GM18507 (cell line): ENCODE measurements at places on chromosomes 7 and 10.

DNA sequence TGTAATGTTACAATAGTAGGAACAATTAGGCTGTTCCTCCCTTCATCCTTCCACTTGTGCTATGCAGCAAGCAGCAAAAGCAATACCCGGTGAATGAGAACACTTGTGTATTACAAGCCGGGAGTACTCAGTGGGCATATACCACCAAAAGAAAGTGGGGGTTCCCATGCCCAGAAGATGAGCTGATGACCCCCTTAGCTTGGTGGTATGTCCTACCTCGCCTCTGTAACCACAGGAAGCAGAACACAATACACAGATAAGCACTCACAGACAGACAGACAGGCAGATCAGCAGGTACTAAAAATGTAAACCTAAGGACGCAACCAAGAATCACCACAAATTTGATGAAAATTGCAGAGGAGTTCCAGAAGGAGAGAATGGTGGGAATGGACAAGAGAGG is 15.5 kb upstream of the KIF20B start:
- no peak for DNase-seq

GRCh38 chr7:97001656-97002554 is 3.4 kb upstream of the DLX6 start:
- no peak for DNase-seq

GRCh38 chr10:112390125-112390703 is 16.3 kb downstream of the ACSL5 start:
- no peak for DNase-seq

GRCh38 chr10:73773152-73773879 is 8.5 kb upstream of the CHCHD1 start:
- DNase-seq: no peak

DNA sequence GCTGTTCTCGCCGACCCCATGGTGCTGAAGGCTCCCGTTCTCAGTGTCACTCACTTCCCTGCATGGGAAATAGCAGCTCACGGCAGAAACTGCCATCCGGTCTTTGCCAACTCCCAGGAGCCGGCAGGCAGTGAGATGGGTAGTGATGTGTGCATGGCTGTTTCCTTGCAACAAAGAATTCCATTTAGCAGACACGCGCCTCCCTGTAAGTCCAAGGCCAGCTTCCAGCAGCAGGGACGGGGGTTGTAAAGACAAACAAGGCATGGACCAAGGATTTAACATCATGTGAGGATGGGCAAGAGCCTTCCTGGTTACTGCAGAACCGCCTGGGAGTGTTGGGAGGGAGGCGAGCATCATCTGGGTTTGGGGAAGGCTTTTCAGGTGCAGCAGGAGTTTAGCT is 273.1 kb downstream of the GLRX3 start:
- no peak for DNase-seq

- DNase-seq: no peak
Measured at GRCh38 chr10:77085344-77085743, 552.3 kb downstream of the KCNMA1 start.

GRCh38 chr7:145151676-145152075 is 315.8 kb upstream of the TPK1 start:
- DNase-seq: no peak

- DNase-seq: no peak
Measured at GRCh38 chr10:45513551-45513950, 139.5 kb downstream of the ALOX5 start.

DNA sequence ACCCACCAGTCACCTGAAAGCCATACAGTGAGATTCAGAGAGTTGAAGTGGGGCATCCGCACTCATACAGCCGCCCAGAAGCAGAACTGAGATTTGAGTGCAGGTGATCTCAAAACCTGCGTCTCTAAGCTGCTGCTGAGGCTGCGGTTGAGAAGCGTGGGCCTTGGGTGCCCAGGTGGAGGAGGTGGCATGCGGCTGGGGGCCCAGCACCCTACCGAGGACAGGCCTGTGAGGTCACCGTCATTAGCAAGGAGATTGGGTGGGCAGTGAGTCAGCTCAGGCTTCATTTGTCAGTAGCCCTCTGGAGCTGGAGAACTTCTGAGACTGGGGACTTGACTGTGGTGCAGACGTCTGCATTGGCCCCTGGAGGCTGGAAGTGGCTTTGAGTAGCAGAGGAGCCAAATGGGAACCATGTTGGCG is 29.8 kb downstream of the ZMIZ1 start:
- no peak for DNase-seq

GRCh38 chr10:95459446-95460045 is 101.6 kb downstream of the SORBS1 start:
- DNase-seq: no peak

GRCh38 chr10:99631496-99631895 is 11.3 kb upstream of the SLC25A28 start:
- DNase-seq: no peak

DNA sequence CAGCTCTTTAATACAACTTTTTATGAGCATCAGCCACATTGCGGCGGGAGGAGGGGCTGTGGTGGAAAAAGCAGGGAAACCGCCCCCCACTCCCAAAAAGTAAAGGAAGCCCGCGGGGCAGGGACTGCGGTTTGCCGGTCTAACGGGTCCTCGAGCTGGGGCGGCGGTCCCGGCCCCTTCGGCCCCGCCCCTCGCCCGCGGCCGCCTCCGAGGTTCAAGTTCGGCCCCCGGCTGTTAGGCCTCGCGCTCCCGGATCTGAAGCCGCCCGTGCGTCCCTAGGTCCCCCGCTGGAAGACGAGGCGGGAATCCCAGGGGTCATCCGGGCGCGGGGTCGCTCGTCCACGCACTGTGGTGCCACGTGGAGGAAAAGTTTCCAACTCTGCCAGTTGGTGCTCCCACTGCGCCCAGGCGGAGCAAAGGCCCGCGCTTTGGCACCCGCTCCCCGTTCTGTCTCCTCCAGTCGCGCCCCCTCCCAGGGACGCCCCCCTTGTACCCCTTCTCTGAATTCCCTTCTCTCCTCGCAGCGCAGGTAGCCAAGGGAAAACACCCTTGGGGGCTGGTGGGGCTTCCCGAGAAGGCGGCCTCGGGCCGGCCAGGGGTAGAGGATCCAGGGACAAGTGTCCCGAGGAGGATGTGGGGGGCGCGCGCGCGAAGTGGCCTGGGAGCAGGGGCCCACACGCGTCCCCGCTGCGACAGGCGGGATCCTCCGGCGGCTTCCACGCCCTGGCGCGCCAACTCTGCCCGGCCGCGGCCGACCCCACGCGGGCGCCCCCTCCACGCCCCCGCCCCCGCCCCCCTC is 798 bp upstream of the AUTS2 start:
- no peak for DNase-seq

DNA sequence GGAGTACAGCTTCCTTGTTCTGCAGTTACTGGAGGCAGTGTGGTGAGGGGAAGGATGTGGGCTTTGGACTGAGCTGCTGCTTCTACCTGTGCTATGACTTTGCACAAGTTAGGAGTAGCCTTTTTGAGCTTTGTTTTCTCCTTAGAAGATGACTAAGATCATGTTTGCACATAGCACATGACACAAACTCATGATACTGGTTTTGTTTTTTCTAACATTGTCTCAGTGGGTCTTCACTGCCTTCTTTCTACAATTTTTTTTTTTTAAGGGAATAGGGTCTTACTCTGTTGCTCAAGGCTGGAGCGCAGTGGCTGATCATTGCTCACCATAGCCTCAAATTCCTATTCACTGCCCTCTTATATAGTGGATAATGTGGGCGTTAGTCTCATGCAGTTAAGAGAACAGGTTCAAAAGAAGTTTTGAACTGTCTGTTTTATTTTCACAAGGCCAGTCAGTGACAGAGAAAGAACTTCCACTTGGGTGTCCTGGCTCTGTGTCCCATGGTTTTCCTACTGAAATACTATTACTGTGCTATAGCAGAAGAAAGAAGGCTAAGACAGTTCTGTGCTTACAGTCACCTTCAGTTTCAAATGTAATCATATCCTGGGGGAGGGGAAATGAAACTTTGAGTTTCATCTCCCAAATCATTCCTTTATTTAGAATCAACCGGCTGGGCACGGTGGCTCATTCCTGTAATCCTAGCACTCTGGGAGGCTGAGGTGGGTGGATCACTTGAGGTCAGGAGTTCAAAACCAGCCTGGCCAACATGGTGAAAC is 72.0 kb downstream of the KAT6B start:
- DNase-seq: no peak

GRCh38 chr10:114869520-114869892 is 47.9 kb downstream of the FHIP2A start:
- no peak for DNase-seq
